ENCODE measurements at places on chromosomes 5 and 9. TPM values are rescaled to one million over a fixed set of nuclear protein-coding genes. Genes with fewer than 3 reads are reported as not detected.
A peak's percentile ranks its signal among the peaks of the same experiment; 100 is the strongest.

Gene CACNA1B
- 0.91 TPM for polyA plus RNA-seq

Gene LCN10
- polyA plus RNA-seq = not detected

Gene GGTA1
- polyA plus RNA-seq = 7.0 TPM

Gene C9orf50
- 0.27 TPM for polyA plus RNA-seq

Gene FRMD3
- 5.1 TPM for polyA plus RNA-seq

Gene NOP16
- polyA plus RNA-seq = 47.6 TPM

Gene HTR1A
- not detected for polyA plus RNA-seq

Gene EQTN
- polyA plus RNA-seq = 0.10 TPM

Gene BARHL1
- not detected for polyA plus RNA-seq

Gene MLANA
- 0.58 TPM for polyA plus RNA-seq

DNA sequence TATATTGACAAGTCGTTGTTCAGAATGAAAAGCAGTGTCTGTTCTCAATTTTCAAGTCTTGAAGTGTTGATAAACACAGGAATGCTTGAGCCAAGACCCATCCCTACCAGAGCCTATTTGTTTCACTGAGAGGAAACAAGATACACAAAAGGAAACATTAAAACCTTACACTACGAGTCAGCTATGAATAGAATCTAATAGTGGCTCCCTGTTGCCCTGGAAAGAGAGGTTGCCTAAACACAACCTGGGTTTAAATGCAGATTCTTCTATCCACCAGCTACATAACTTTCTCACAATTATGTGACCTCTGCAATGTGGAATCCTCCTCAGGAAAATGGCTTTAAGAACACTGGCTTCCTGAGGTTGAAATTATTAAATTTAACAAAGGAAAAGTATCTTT, 29.1 kb upstream of the BNC2 start:
- H3K36me3 ChIP-seq = no peaks in the 10 kb centered on the region
- no peak overlapping the region for H3K4me3 ChIP-seq
- H3K4me1 ChIP-seq = no peaks in the 10 kb centered on the region
- no peak for DNase-seq
- no peaks in the 10 kb centered on the region for H3K27me3 ChIP-seq

DNA sequence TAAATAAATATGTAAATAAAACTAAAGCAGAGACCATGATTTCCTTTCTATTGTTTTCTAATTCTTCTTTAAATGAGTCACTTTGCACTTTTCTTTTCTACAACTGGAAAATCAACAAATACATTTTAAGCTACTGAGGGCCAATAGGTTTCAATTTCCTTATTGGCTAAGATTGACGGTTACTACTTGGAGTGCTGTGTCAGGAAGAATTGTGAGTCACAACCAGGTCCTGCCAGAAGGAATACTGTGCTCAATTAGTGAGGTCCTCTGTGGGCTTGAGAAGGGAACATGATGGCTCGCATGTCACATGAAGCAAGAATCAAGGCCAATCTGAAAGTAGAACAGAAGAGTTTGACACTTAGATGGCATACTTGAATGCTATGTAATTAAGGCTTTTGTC, 110.8 kb downstream of the HMHB1 start:
- no peak overlapping the region for H3K27ac ChIP-seq
- H3K36me3 ChIP-seq = no peaks in the 10 kb centered on the region

DNA sequence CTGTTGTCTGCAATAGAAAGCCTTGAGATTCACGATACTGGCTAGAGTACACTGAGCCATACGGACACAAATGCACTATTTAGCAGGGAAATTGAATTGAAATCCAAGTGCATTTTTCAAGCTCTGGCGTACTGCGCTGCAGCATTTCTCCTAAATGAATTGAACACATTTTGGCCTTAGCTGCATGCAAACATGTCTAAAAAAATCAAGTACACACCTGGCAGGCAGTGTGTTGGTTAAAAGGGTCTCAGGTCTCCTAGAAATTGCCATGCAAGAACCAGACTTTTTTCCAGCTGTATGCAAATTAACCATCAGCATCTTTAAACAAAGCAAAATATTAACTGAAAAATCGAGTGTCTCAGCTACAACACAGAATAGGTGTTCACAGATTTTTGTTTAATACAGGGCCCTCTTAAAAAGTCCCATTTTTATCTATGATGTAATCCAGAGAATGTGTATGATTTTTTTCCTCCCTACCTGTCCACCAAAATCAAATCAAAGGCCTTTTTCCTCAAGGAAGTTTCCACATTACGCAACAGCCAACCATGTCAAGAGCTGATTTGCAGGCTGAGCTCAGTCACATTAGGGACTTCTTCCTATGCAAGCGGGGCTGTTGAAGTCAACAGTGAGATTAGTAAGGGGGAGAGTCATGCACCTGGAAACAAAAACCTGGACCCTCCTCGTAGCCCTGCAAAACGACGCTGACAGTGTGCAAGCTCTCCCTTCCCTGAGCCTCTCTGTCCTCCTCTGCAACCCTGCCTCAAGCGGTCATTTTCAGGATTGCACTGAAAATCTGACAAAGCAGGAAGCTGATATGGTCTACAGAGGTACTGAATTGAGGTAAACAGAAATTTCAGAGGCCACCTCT, 14.1 kb upstream of the SFXN1 start:
- peak; percentile 69 for DNase-seq
- H3K4me1 ChIP-seq = no peaks in the 10 kb centered on the region
- H3K4me3 ChIP-seq = no peak overlapping the region
- H3K36me3 ChIP-seq = no peaks in the 10 kb centered on the region
- no peaks in the 10 kb centered on the region for H3K27me3 ChIP-seq

DNA sequence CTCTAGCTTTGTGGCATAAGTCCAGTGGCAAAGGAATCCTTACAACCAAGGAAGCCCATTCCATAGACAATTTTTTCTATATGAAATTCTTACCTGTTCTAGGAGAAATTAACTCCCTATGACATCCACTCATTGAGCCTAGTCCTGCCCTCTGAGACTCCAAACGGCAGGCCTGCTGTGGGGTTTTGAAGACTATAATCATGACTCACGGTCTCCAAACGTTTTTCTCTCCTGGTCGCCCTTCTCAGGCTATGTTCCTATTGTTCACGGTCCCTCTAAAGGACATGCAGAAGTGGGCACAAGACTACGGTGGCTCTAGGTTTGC, 611 bp downstream of the EXOSC3 start:
- DNase-seq = no peak
- no peaks in the 10 kb centered on the region for H3K27me3 ChIP-seq
- H3K27ac ChIP-seq = peak overlapping the region; percentile 73
- peak overlapping the region; percentile 98 for H3K4me3 ChIP-seq

- H3K4me1 ChIP-seq = no peaks in the 10 kb centered on the region
- H3K27ac ChIP-seq = no peak overlapping the region
- DNase-seq = no peak
- no peak overlapping the region for H3K4me3 ChIP-seq
- H3K27me3 ChIP-seq = no peaks in the 10 kb centered on the region
Observed at GRCh38 chr5:142484821-142485387, 160.1 kb upstream of the SPRY4 start.

DNA sequence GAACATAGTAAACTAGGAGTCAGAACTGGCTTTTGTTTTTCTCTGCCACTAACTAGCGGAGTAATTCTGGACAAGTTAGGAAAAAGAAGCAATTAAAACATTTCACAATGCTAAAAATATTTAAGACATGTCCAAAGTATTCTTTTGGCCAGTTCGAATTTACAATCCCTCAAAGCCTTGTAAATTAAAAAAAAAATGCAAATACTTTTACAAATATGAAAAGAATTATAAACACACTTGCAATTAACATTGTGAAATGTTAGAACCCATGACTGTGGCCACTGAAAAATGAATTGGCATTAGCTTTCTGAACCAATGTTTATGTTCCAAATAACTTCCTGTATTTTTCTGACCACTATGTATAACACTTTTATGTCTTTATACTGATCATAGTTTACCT, 2.2 kb downstream of the RAD1 start:
- DNase-seq = no peak
- H3K27me3 ChIP-seq = no peaks in the 10 kb centered on the region
- H3K4me3 ChIP-seq = no peak overlapping the region
- peaks cover 4% of the 10 kb centered on the region for H3K36me3 ChIP-seq
- H3K4me1 ChIP-seq = peaks cover 7% of the 10 kb centered on the region

- H3K4me1 ChIP-seq = no peaks in the 10 kb centered on the region
- H3K4me3 ChIP-seq = no peak overlapping the region
- H3K27me3 ChIP-seq = no peaks in the 10 kb centered on the region
- no peak overlapping the region for H3K27ac ChIP-seq
- no peaks in the 10 kb centered on the region for H3K36me3 ChIP-seq
Observed at GRCh38 chr5:23864786-23865185, 357.4 kb downstream of the PRDM9 start.

- H3K4me1 ChIP-seq = peaks cover 25% of the 10 kb centered on the region
- H3K36me3 ChIP-seq = no peaks in the 10 kb centered on the region
- H3K27ac ChIP-seq = peak within 1 kb of the TSS; percentile 96
- DNase-seq = peak; percentile 92
Observed at GRCh38 chr5:150412319-150413175, at the start of gene CD74. Gene CD74, minus strand, starts transcription at chr5:150412910. Its CDS starts 161 bp downstream, at chr5:150412749.

DNA sequence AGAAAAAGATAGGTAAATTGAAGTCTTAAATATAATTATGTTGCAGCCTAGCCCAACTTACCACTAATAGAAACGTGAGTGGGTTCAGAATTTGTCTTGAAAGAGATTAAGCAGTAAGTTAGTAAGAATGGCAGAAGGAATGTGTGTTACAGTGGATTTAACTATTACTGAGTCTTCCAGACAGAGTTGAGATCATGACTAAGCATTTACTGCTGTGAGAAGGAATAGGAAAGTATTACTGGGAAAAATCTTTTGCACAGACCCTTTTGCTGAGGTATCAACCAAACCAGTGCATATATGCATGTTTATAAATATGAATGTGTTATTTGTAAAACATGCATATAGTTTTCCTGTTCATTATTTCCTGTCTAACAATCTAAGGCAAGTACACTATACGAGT, 112.8 kb upstream of the EFNA5 start:
- H3K4me3 ChIP-seq = no peak overlapping the region
- H3K4me1 ChIP-seq = no peaks in the 10 kb centered on the region
- no peaks in the 10 kb centered on the region for H3K36me3 ChIP-seq
- no peak for DNase-seq
- H3K27ac ChIP-seq = no peak overlapping the region

DNA sequence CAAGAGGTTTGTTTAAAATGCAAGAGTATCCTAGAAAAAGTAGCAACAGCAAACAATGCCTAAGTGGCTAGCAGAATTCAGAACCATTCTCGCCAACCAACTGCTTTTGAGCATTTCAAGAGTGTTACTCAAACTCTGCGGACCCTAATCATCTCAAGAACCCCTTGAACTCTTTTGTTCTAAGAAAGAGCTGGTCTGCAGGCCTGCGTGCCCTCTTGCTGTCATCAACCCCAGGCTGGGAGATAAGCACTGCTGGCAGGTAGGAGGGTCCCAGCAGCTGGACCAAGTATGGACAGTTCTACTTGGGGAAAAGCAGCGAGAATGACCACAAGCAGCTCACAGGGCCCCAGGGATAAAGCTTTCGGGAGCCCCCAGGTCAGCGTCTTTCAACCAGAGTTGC, 38.3 kb downstream of the MYO10 start:
- H3K36me3 ChIP-seq = no peaks in the 10 kb centered on the region
- no peaks in the 10 kb centered on the region for H3K27me3 ChIP-seq
- no peak overlapping the region for H3K4me3 ChIP-seq
- DNase-seq = no peak

DNA sequence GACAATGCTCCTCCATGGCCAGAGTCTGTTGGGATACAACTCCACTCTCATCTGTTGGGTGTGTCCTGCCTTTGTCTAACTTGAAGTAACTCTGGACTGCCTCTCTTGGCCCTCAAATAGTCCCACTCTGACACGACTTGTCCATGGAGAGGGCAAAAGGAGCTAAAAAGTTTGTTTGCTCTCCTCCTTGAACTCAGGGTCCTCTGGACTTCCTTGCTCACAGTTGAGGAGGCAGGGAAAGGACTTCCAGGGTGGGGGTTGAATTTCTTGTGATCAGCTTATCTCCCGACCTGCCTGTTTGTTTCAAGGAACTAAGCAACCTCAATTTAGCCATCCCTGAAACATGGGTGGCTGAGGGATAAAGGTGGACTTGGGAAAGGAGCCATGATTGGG, 11.7 kb downstream of the DNAJB5 start:
- H3K36me3 ChIP-seq = no peaks in the 10 kb centered on the region
- no peak overlapping the region for H3K27ac ChIP-seq

GRCh38 chr5:164054461-164054860, 549.0 kb downstream of the MAT2B start:
- no peak overlapping the region for H3K27ac ChIP-seq
- no peaks in the 10 kb centered on the region for H3K4me1 ChIP-seq
- peaks cover 1% of the 10 kb centered on the region for H3K27me3 ChIP-seq
- no peak for DNase-seq

GRCh38 chr5:170523142-170523551, 19.3 kb downstream of the KCNIP1 start:
- H3K4me3 ChIP-seq = no peak overlapping the region
- no peaks in the 10 kb centered on the region for H3K4me1 ChIP-seq
- H3K27me3 ChIP-seq = no peaks in the 10 kb centered on the region

DNA sequence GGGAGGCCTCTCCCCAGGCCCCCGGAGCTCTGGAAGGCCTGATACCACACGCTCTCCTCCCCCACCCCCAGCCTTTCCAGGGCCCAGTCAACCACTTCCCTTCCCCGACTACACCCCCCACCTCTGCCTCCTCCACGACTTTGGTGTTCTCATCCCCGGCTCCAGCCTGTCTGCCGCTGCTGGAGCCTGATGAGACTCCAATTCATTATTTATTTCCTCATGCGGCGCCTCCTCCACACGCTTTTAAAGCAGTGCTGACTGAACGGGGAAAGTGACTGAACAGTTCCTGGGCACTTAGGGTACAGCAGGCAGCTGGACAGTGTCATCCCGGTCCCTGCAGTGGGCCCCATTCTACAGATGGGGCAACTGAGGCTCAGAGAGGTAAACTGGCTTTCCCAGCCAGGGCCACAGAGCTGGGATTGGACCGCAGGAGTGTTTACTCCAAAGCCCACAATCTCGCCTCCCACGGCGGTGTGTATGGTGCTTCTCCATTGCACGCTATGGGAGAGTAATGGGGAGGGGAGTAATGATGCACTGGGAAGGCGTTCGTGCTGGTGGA, 15.9 kb upstream of the RPL26L1 start:
- no peak overlapping the region for H3K27ac ChIP-seq
- H3K27me3 ChIP-seq = no peaks in the 10 kb centered on the region
- DNase-seq = no peak
- peaks cover 16% of the 10 kb centered on the region for H3K36me3 ChIP-seq
- H3K4me1 ChIP-seq = no peaks in the 10 kb centered on the region

- H3K27ac ChIP-seq = no peak overlapping the region
- no peaks in the 10 kb centered on the region for H3K27me3 ChIP-seq
- no peaks in the 10 kb centered on the region for H3K4me1 ChIP-seq
- no peak overlapping the region for H3K4me3 ChIP-seq
- no peak for DNase-seq
Observed at GRCh38 chr9:117092582-117092981, 322.3 kb downstream of the ASTN2 start.

GRCh38 chr5:100852051-100852450, 51.0 kb downstream of the ST8SIA4 start:
- no peaks in the 10 kb centered on the region for H3K36me3 ChIP-seq
- no peak overlapping the region for H3K4me3 ChIP-seq
- DNase-seq = no peak
- no peaks in the 10 kb centered on the region for H3K27me3 ChIP-seq
- H3K4me1 ChIP-seq = no peaks in the 10 kb centered on the region
- H3K27ac ChIP-seq = peak overlapping the region; percentile 62

- peaks cover 66% of the 10 kb centered on the region for H3K27me3 ChIP-seq
- peaks cover 3% of the 10 kb centered on the region for H3K36me3 ChIP-seq
- H3K27ac ChIP-seq = no peak overlapping the region
- peak; percentile 61 for DNase-seq
Observed at GRCh38 chr9:137045294-137046087, 486 bp downstream of the NPDC1 start.
